ENCODE measurements at places on chromosomes 5 and 9.

- DNase-seq = no peak
Observed at GRCh38 chr5:143402017-143402552, 1.4 kb downstream of the NR3C1 start.

- DNase-seq = no peak
Observed at GRCh38 chr5:143195491-143195890, 208.0 kb downstream of the NR3C1 start.

GRCh38 chr5:58775701-58776262, 192.9 kb downstream of the RAB3C start:
- DNase-seq = no peak

DNA sequence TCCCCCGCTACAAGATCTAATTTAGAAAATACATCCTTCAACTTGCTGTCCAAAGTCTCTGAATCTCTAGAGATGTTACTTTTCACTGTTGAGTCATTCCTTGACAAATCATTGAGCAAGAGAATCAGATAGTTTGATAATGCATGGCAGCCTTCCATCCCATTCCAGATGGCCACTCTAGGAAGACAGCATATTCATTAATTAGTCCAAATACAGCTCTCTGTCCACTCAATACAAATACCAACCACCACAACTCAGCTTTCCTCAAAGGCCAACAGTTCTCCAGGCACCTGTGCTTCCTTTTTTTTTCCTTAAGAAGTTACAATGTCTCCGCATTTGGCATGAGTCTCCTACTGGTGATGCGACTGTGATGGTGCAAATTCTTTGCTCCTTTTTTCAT, 72.3 kb downstream of the DROSHA start:
- no peak for DNase-seq

DNA sequence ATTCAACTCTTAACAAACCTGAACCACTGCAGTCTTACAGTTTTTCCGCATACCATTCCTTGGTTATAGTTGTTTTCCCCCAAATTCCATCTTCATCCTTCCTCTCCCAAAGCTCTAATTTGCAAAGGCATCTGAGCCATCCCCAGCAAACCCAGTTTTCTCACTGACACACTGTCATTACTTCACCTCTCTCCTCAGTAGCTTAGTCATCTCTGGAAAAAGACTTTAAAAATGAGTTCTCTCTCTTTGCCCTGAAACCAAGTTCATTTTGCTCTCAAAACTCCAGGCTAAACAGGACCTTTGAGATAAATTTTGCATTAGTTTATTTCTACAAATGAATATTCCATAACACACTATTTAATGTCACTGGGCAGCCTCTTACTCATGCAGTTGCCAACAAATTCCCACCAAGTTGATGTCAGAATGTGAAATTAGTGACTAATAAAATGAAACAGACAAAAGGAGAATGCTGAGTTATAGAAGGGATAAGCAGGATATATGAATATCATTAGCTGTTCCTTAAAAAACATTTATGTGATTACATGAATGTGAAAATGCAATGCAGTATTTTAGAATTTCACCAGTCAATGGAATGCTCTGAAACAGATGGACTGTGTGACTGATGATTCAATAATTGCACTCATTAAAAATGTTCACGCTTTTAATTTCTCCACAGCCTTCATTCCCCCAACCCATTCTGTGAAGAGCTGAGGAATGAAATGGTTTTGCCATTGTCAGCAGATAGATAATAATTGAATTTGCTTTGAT, 107.4 kb upstream of the DMAC1 start:
- DNase-seq = no peak

DNA sequence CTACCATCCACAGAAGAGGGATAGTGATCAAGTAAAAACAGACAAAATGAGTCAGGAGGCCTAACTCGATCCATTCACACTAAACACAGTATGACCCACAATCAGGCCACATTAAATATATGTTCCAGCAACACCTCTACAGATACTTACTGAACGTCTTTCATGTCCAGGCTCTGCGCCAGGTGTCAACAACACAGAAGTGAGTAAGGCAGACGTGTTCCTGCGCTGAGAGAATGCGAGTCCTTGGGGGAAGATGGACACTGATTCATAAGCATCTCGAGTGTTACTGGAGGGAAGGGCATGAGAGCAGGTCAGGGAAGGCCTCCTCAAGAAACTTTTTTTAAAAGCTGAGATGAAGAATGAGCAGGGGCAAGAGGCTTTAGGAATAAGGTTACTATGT, 164.3 kb upstream of the CLINT1 start:
- no peak for DNase-seq

DNA sequence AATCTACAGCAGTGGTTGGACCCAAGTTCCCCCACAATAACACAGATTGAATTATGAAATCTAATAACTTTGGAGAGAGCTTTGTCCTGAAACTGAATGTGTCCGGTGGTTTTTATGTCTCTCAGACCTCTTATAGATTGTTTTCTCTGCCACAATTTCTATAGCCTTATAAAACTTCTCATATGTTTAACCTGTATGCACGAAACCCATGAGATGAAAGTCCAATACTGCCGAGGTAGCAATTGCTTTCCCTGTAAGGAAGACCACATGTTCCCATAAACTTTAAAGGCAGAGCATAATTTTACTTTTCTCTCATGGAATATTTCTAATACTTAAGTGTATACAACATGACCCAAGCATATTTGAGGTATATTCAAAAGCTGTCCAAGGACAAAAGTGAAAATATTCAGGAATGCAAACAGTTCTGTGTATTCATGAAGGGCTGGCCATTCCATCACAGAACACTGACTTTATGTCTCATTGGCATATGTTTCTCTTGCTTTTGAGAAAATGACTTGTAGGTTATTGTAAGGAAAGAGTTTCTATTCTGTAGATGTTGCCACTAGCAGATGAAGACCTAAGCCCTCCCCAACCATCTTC, 94.4 kb upstream of the TLE4 start:
- no peak for DNase-seq

GRCh38 chr9:93300585-93301081, 116.7 kb downstream of the WNK2 start:
- no peak for DNase-seq

DNA sequence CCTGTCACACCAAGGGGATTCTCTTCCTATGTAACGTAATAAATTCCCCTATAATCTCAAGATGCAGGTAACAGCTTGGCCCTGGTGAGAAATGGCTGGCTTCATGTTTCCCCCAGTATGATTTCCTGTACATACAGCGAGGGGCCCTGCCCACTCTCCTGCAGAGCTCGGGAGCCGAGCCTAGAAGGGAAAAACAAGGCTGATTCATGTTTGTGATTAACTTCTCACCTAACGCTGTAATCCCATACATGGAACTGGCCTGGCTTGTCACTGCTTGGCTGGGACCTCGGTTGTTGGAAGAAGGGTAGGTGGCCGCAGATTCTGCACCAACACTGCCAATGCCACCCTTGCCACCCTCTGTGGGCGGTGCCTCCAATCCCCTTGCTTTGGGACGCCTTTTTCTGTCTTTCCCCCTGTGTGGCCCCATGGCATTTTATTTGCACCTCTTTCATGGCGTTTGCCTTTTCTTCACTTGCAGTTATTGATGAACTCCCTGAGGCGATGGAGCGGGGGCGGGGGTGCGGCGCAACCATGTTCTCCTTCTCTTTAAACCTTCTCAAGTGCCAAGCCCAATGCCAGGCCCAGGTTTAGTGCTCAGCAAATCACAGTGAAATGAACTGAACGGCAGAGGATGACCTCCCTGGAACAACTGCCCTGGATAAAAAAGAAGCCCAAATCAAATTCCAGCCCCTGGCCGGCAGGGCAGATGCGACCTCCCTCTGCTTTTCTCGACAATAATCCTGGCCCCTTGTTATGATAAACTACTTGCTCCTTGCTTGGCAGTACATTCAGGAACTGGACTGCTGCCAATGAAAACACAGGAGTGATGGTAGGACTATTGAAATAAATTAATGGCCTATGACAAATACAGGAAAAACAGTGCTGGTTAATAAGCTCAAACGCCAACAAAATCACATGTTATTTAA, 108.1 kb downstream of the TMEM174 start:
- no peak for DNase-seq

DNA sequence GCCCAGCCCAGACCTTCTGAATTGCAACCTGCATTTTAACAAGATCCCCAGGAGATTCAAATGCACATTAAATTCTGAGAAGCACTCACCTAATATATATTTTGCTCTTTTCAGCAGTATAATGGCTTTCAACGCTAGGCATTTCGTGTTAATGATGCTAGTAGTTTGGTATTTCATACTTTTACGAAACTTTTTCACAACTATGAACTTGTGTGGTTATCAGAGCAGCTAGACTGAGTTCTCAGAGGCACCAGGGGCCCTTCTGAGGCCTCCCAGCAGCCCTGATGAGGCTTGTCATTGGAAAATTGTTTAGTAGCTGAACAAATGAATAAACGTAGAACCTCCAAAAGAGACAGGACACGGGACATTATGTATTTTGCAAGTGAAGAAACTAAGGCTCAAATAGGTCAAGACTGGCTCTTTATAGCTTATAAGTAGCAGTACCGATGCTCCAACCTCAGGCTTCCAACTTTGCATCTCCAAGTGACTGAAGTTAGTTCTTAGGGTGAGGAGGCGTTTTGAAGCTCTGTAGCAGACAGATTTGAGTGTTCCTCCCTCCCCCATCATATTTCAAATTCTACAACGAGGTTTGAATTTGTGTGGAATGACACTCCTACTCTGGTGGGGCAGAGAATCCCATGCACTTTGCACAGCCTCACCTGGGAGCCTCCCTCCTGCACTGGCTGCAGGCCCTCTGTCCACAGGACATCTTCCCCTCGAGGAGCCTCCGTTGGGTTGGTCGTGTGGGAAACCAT, 121.1 kb upstream of the SLC25A48 start:
- DNase-seq = no peak

GRCh38 chr5:88702332-88702731, 180.7 kb downstream of the MEF2C start:
- no peak for DNase-seq

DNA sequence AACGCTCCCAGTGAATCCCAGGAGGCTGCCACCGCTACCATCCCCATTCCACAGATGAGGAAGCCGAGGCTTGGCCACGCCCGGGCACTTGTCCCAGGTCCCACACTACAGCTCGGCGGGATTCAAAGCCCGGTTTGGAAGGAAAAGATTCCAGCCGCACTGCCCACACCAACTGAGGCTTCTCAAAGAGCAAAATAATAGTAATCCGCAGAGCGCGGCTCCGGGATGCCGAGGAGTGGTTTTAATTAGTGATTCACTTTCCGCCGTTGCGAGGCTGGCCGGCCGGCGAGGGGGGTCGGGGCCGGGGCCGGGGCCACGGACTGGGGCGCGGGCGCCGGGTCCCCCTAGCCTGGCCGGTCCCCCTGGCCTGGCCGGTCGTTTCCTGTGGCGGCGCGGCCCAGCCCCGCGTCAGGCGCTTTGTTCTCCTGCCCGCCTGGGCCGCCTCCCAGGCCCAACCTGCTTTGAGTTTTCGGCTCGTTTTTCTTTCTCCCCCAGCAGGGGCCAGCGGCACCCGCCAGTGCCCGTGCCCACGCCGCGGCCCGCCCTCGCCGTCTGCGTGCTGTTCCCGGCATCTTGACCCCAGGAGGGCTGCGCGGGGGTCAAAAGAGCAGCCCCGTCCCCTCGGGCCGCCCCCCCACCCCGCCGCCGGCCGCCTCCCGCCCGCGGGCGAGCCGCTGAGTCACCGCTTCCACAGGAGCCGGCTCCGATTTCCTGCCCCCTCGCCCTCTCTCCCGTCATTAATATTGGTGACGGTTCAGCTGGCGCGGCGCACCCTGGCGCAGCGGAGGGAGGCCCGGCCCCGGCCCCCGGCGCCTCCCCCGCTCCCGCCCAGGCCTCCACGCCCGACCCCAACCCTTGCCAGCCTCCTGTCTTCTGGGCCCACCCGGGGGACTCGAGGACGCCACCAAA, 31.2 kb downstream of the FGF18 start:
- DNase-seq = peak; percentile 45

GRCh38 chr5:136006164-136006563, 22.6 kb upstream of the TGFBI start:
- DNase-seq = no peak

- no peak for DNase-seq
Observed at GRCh38 chr5:78573318-78573717, 75.3 kb downstream of the LHFPL2 start.

- DNase-seq = no peak
Observed at GRCh38 chr5:151786468-151786867, 14.7 kb downstream of the G3BP1 start.

- DNase-seq = no peak
Observed at GRCh38 chr9:128702949-128703615, 779 bp downstream of the PKN3 start.

GRCh38 chr9:127058011-127058644, 64.3 kb downstream of the ANGPTL2 start:
- DNase-seq = peak; percentile 35

GRCh38 chr9:17600962-17601593, 22.2 kb downstream of the SH3GL2 start:
- DNase-seq = no peak

GRCh38 chr9:134625361-134626068, 16.1 kb upstream of the COL5A1 start:
- no peak for DNase-seq

GRCh38 chr9:90052366-90052765, 447.6 kb downstream of the GADD45G start:
- DNase-seq = no peak

- DNase-seq = no peak
Observed at GRCh38 chr9:113989714-113990569, 88.2 kb downstream of the AMBP start.

- no peak for DNase-seq
Observed at GRCh38 chr5:164475339-164475977, 970.0 kb downstream of the MAT2B start.

DNA sequence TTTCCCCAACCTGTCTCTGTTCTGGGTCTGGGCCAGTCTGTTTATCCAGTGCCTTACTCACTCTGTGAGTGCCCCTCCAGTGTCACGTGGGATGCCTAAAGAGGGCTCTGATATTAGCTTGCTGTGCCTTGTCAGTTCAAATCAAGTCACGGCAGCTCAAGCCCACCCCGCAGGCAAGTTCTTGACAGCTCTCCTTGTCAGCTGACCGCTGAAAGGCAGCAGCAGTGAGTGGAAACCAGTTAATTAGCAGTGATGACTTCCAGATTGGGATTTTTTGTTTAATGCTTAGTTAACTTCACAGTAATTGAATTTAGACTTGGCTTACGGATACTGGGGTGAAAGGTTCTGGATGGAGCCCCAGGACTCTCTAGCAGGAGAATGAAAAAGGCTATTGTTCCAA, 210.1 kb downstream of the PSAT1 start:
- DNase-seq = no peak

DNA sequence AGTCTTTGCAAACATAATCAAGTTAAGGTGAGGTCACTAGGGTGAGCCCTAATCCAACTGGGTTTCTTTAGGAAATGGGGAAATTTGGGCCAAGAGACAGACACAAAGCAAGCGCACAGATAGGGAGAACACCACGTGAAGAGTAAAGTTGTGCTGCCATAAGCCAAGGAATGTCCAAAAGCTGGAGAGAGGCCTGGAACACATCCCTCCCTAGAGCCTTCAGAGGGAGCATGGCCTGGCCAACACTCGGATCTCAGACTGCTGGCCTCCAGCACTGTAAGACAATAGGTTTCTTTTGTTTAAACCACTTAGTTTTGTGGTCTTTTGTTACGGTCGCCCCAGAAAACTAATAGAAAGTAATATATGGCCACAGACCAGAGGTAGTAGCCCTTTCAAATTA, 8.1 kb upstream of the ROR2 start:
- peak; percentile 41 for DNase-seq

GRCh38 chr9:22170990-22171670, 162.0 kb upstream of the CDKN2B start:
- DNase-seq = no peak

GRCh38 chr5:37189355-37189754, 59.8 kb downstream of the CPLANE1 start:
- no peak for DNase-seq

Measured in gastrocnemius medialis (tissue), 4 donors.